ENCODE measurements at places on chromosomes 4 and X. TPM values are rescaled to one million over a fixed set of nuclear protein-coding genes. Genes with fewer than 3 reads are reported as not detected.
A peak's percentile ranks its signal among the peaks of the same experiment; 100 is the strongest.

DNA sequence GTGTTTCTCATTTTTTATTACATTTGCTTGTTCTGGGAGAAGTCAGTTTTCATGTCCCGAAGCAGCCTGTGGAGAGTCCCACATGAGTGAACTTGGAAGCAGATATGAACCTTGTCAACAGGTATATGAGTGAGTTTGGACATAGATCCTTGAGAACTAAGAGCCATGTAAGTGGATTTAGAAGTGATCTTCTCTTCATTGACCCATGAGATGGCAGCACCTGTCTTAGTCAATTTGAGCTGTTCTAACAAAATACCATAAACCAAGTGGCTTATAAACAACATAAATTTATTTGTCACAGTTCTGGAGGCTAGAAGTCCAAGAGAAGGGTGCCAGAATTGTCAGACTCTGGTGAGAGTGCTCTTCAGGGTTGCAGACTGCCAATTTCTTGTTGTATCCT lies 1043.8 kb downstream of the ADGRL3 start:
- no peak for ATAC-seq

DNA sequence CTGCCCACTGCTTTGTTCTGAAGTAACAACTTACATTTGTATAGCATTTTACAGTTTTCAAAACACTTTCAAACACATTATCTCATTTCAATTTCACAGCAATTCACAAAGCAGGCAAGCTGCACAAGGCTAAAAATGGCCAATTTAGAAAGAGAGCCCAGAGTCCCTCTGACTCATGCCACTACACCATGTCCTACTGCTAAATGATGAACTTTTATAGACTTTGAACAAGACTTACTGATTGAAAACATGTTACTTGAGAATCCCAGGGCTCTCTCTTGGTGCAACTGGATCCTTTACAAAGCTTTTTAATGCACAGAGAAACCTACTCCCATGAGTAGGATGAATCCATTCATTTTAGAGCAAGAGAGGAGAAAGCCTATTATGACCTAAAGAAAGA lies 5.8 kb upstream of the G3BP2 start:
- ATAC-seq: no peak

The DGKK gene
- total RNA-seq: not detected

GRCh38 chr4:39526765-39527295 lies 409 bp downstream of the UGDH start:
- peak; percentile 27 for ATAC-seq

The ADRA2C gene
- not detected for total RNA-seq

DNA sequence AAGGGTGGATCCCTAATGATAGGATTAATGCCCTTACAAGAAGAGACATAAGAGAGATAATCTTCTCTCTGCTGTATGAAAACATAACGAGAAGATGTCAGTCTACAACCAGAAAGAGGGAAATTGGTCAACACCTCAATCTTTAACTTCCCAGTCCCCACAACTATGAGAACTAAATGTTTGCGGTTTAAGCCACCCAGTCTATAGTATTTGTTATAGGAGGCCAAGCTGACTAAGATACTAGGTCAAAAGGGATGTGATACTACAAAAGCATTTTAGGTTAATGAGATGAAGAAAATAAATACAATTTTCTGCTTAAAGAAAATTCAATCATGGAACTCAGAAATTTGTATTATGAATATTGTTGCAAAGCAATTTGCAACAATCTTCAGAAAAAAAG lies 55.4 kb upstream of the LHFPL1 start:
- ATAC-seq: no peak

DNA sequence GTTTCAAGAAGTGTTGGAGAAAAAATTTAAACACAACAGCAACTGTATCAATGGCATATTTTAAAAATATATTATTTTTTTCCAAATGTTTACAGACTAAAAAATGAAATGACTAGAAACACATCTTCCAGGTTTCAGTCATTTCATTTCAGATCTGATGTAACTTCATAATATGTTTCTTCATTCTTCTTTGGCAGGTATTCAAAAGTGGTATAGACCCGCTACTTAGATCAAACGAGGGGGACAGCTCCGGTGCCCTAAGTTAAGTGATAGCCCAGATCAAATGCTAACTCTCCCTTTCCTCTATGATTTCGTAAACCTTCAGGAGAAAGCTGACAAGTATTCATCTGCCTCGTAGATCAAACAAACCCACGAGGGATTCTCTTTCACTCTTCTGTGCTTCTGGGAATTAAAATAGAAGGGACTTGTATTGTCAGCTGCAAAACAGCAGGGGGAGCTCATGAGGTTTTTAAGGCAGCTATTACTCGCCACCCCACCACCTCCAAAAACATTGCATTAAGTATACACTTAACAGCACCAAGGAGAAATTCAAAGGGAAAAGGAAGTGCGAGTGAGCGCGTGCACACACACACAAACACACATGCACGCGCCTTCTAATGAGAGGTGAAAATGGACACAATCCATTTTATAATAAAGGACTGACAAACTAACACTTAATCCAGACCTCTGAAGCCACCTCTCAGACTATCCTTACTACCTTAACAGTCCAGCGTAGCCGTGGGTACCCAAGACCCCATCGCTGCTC lies 21.4 kb downstream of the HELT start:
- ATAC-seq: peak; percentile 64

The ASB11 gene
- total RNA-seq: not detected

The BGN gene
- not detected for total RNA-seq

- peak; percentile 88 for ATAC-seq
Measured at GRCh38 chr4:77025643-77026321, 50.0 kb downstream of the CCNI start.

GRCh38 chrX:87924619-87925018 lies 407.0 kb downstream of the KLHL4 start:
- no peak for ATAC-seq

- no peak for ATAC-seq
Measured at GRCh38 chr4:32847461-32847860, 2127.3 kb downstream of the PCDH7 start.

DNA sequence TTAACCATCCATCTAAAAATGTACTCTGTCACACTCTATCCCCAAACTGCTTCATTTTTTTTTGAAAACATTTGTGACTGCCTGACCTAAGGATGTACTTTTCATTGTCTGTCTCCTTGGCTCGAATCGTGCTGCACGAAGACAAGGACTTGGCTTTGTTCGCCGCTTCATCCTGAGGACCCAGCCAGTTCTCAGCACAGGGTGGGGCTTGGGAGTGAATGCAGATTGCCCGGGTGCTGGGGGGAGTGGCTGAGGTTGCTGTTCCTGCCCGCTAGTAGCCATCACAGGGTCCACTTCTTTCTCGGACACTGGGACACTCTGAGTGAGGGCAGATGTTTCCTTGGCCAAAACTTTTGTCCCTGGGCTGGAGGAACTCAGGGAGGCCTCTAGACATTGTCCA lies 70.1 kb upstream of the CLCN4 start:
- no peak for ATAC-seq

The KIAA1210 gene
- total RNA-seq: not detected

DNA sequence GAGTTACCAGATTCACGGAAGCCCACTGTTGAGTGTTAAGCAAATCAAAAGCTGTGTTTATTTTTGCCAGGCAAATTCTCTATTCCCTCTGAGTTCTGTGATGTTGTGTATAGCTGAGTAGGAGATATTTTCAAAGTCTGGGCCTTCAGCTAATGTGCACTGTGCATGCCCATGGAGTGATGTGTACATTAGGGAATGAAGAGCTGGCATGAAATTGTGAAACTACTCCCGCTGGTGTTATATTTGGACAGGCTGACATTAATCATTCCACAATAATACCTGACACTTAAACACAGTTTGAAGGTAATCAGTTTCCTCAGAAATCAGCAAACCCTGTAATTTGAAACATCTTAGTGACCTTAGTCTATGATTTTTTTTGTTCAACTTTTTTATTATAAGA lies 88.1 kb upstream of the MBNL3 start:
- ATAC-seq: no peak

DNA sequence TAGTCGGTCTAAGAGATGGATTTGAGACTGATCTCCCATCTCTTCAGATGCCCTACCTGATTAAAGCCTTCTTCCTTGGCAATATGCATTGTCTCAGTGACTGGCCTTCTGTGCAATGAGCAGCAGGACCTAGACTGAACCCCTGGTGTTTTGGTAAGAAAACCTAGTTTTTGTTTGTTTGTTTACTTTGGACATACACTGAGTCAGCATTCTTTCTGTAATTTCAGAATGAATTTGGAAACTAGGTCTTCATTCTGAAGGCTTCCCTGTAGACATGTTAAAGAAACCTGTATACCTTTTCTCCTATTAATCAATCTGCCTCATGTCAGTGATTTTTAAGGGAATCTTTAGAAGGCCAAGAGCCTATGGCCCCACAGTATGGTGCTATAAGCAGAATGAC lies 597.5 kb upstream of the HTR2C start:
- ATAC-seq: no peak

DNA sequence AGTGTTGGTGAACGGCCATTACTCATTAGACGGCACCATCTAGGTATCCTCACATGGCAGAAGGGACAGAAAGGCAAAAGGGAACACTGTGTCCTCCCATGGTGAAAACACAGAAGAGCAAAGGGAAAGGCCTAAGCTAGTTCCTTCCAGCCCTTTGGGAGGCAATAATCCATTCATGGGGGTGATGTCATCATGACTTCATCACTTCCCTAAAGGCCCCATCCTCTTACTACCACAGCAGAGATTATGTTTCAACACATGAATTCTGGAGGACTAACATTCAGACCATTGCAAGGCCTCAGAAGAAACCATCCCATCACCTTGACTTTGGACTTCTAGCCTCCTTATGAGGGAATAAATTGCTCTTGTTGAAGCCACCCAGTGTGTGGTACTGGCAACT lies 238.2 kb downstream of the MGST2 start:
- no peak for ATAC-seq

GRCh38 chr4:94598758-94599157 lies 147.0 kb downstream of the PDLIM5 start:
- ATAC-seq: no peak

DNA sequence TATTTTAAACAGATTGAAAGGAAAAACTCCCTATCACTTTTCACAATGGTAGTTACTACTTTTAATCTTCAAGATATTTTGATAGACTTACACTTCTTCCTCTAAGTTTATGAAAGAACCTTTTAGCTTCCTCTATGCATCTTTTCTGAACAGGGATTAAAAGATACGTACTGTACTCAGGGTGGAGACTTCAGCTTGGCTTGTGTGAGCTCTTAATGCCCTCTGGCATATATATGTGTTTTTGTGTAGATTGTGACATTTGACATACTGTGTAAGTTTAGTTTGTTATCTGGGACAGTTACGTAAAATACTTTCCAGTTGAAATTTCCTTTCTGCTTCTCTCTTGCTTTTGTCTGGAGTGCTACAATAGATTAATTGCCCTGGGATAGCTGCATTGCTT lies 109.3 kb upstream of the NUDT6 start:
- ATAC-seq: no peak

GRCh38 chr4:13409324-13409723 lies 74.8 kb downstream of the RAB28 start:
- ATAC-seq: no peak

DNA sequence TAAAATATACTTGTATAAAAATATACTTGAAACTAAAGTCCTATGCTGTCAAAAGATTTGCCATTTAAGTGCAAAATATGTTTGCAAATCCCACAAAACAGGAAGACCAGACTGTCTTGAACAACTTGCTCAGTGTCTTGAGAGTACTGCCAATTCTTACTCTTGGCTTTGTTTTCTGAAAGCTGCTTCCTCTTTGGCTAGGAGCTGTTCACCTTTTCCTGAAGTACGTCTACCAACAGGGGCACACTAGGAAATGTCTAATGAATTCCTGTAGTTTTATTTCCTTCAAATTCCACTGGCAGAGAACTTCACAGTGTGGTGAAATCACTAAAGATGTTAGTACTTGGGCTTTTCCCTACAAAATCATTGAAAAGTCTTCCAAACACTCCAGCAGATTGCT lies 46.4 kb upstream of the ABCG2 start:
- no peak for ATAC-seq

The IQSEC2 gene
- 0.32 TPM for total RNA-seq

GRCh38 chrX:38726612-38727011 lies 74.6 kb upstream of the MID1IP1 start:
- no peak for ATAC-seq

DNA sequence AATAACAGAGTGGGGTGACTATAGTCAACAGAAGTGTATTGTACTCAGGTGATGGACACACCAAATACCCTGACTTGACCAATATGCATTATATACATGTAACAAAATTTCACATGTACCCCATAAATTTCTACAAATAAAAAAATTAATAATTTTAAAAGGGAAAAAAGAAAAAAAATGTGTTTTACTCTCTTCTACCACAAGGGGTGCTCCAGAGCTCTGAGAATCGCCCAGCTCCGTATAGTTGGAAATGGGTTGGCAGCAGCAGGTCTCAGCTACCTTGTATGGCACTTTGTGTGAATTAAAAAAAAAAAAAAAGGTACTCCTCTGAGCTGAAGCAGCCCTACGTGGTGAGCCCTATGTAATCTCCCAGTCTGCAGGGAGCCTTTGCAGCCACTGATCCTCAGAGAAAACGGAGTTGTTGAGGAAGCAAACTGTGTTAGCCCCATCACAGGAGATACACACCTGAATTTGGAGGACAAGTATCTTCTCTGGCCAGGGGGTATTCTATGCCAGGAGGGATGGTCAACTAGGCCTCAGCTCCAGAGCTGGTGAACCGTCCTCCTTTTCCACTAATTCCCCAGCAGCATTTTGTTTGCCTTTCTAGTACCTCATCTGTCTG lies 17.2 kb upstream of the POLA1 start:
- ATAC-seq: peak; percentile 40

DNA sequence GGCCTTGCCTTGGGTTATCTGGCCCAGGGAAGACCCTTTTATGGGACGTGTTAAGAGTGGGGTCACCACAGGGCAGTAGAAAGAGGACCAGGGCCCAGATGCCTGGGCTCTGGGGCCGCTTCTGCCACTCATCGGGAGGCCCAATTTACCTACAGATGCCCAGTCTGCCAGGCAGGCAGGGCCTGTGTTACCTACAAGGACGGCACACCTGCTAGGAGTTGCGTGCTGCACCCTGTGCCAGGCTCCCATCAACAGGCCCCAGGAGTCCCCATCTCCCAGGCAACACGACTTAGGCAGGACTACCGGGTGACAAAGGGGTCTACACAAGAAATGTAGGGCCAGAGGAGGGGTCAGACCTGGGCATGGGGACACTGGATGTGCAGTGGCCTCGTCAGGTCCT lies 34.6 kb downstream of the WDR1 start:
- no peak for ATAC-seq

DNA sequence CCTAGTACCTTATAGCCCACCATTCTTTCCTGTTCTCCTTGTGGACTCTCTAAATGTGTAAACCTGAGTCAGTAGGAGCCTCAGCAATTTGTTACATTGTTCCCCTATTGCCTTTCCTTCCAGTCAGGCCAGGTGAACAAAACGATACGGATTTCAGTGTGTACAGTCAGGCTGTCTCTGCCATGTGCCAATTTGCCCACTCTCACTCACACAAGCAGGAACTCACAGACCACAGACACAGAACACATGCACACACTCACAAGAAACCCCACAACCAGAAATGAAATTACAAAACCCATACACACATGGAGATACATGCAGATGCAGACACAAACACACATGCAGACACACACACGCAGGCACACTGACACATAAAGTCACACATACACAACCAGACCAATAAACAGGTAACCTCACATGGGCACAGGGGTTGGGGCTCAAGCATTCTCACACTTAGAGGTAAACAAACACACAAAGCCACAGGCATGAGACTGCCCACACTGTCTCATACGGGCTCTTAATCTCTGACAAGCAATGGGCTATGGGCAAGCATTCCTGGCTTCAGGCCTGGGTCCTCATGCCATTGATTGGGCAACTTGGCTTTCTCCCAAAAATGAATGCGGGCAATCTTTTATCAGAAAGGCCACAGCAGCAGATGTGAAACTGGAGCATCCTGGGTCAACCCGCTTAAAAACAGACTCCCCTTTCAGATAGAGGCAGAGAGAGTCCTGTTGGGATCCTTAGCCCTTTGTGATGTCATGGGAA lies 68.7 kb downstream of the NBDY start:
- no peak for ATAC-seq
